Nephron progenitor cell (in vitro differentiated cells): ENCODE measurements at places on chromosomes 13 and 19.

DNA sequence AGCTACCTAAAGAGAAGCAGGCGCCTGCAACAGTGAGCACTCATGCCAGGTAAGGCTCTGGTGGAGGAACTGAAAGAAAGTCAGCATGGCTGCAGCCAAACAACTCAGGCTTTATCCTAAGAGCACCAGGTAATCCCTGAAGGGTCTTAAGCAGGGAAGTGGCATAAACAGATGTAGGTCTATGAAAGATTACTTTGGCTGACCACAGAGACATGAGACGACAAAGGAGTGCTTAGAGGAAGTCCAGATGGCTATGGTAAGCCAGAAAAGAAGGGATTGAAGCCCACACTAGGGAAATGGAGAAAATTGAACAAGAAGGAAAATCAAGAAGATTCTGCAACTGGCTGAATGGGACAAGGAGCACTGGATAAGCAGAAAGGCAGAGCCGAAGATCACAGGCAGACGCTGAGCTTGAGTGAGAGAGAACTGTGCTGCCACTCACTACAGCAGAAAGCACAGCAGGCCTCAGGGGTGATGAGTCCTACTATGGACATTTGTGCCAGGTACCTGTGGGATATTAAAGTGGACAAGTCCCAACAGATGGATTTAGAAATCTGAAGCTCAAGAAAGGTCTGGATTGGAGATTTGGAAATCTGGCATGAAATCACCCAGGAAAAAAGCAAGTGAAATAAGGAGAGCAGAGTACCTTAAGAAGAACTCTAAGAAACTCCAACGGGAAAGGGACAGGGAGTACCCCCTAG is 4.2 kb downstream of the RCBTB1 start:
- no peak for DNase-seq

DNA sequence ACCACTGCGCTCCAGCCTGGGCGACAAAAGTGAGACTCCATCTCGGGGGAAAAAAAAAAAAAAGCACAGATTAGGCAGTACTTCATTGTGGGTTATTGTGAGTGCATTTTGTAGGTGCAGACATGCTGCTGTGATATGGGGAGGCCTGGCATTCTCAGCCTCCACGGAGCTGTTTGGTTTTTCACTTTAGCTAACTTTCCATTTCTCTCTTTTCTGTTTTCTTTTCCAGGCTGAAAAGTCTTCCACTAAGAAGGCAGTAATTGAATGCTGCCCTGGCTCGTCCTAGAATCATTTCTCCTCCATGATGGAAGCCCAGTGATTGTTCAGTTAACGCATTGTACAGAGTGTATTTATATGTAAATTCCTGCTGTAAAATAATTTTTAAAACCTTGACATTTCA is 2.0 kb upstream of the WDR88 start:
- no peak for DNase-seq

DNA sequence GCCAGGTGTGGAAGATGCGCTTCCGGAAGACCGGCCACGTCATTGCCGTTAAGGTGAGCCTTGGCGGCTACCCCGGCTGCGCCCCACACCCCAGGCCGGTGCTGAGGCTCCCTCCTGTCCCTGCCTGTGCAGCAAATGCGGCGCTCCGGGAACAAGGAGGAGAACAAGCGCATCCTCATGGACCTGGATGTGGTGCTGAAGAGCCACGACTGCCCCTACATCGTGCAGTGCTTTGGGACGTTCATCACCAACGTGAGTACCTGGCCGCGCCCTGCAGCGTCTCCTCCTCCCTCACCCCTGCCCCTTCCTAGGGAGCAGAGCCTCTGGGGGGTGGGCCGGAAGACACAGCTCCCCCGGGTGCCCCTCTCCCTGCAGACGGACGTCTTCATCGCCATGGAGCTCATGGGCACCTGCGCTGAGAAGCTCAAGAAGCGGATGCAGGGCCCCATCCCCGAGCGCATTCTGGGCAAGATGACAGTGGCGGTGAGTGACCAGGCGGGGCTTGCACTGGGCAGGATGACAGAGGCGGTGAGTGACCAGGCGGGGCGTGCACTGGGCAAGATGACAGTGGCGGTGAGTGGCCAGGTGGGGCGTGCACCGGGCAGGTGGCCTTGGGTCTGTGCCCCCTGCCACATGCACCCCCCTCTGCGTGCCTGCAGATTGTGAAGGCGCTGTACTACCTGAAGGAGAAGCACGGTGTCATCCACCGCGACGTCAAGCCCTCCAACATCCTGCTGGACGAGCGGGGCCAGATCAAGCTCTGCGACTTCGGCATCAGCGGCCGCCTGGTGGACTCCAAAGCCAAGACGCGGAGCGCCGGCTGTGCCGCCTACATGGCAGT is 4.1 kb upstream of the TGFBR3L start:
- no peak for DNase-seq

DNA sequence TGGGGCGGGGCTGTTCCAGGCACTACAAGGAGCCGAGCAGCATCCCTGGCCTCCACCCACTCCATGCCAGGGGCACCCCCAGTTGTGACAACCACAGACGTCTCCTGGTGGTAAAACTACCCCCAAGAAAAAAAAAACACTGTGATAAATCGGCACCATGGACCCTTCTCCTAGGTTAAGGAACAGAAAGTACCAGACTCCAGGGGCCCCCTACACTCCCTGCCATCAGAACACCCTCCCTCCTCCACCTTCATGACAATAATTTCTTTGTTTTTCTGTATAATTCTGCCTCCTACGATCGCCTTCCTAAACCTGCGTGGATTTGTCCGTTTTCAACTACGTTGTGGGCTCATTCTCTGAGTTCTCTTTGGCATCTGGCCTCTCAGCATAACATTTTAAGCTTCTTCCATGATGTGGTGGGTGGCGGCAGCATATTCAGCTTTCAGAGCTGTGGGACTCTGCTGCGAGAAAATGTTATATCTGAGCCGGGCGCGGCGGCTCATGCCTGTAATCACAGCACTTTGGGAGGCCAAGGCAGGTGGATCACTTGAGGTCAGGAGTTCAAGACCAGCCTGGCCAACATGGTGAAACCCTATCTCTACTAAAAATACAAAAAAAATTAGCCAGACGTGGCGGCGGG is 8.6 kb downstream of the TLE2 start:
- DNase-seq = no peak

DNA sequence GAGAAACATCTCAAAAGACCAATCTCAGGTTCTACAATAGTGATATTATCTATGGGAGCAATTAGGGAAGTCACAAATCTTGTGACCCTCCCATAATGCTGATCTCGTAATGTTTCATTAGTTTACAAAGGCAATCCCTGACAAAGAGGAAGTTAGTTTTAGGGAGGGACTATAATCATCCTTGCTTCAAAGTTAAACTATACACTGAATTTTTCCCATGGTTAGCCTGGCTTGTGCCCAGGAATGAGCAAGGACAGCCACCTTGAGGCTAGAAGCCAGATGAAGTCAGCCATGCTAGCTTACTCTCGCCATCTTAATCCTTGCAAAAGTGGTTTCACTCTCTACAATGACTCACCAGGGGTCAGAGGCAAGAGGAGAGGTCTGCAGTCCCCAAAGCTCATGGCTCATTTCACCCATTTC is 5.4 kb downstream of the CEACAM3 start:
- no peak for DNase-seq

- DNase-seq = peak; percentile 38
Measured at GRCh38 chr19:35585848-35586247, at the start of gene PMIS2. Gene PMIS2 (plus strand): TSS chr19:35586173. CDS start chr19:35586260, 87 bp downstream.

DNA sequence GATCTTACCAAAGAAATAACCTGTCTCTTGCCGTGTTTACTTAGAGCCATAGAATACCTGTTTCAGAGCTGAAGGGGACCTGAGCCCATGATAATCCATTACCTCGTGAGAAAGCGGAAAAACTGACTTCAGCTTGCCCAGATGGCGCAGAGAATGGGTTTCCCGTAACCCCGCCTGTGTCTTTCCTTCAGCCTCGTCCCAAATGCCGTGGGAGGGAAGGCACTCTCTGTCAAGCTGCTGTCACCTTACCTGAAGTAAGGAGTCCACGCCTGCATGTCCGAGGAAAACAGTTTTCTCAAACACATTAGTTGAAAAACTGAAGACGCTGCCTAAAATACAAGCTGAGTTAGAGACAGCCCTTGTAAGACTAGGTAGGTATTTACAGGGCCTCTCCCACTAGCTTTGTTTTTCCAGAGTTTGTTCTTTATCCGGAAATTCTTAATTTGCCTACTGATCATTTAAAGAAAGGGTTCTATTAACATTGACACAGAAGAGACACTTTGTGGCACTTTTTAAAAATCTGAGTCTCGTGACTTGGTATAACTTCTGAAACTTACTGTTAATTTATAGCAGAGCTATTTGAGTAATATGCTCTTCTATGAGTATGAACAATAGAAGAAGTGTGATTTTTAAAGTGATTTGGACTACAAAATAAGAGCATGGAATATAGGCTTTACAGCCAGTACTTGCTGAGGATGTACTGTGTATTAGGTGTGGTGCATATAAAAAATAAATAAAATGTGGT is 1.3 kb upstream of the INTS6 start:
- DNase-seq = peak; percentile 27

GRCh38 chr13:106650690-106651205 is 82.8 kb upstream of the ARGLU1 start:
- DNase-seq = no peak

GRCh38 chr13:28976195-28976594 is 156.1 kb downstream of the MTUS2 start:
- DNase-seq = no peak

DNA sequence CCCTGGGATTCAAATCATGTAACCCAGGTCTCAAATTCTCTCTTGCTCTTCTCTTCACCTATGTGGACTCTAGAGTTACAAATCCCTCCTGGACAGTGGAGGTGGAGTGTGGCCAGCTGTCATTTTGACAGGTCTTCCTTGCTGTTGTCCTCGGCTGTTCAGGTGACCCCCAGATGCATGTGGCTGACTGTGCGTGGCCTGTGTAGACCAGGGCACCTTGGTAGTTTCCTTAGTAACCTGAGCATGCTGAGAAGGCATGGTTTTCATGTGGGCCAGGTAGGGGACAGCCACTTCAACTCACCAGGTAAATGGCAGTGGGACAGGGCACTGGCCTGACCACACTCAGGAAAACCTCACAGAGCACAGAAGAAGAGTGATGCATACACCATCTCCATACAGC is 155.0 kb upstream of the TSHZ3 start:
- no peak for DNase-seq

- no peak for DNase-seq
Measured at GRCh38 chr19:40962460-40962961, 28.6 kb upstream of the CYP2B6 start.

DNA sequence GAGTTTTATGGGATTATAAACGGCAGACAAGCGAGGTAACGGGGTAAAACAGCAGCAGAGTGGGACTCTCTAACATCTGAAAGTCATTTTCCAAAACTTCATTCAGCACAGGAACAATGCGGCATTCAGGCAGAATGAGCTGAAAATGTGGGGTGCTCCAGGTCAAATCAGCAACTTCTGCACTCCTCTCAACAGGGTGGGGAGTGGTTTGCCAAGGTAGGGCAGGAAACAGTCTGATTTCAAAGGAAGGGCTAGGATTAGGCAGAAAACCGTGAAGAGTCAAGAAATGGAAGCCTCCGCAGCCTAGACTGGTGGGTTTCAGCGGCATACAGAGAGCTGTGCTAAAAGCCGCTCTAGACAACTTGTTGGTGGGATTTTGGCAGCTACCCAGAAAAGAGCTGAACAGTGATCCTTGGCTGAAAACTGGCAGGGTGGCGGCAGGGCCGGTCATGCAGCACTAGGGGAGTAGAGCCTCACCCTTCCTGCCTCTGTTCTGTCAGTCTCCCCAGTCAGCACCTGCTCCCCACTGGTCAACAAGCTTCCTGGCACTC is 154.2 kb upstream of the KLF12 start:
- peak; percentile 9 for DNase-seq

- DNase-seq = no peak
Measured at GRCh38 chr19:3712663-3713611, 4.8 kb downstream of the TJP3 start.

DNA sequence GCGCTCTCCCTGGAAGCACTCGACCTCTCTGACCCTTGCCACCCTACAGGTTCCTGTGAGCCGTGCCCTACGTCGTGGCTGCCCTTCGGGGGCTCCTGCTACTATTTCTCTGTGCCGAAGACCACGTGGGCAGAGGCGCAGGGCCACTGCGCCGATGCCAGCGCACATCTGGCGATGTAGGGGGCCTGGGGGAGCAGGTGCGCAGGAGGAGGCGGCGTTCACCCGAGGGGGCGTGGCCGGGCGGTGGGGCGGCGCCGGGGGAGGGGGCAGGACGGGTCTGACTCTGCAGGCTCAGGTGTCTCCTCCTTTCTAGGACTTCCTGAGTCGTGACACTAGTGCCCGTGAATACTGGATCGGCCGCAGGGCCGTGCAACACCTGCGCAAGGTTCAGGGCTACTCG is 26.4 kb downstream of the CLEC4M start:
- DNase-seq = peak; percentile 56

- DNase-seq = no peak
Measured at GRCh38 chr13:56861476-56861875, 279.2 kb upstream of the PRR20A start.

DNA sequence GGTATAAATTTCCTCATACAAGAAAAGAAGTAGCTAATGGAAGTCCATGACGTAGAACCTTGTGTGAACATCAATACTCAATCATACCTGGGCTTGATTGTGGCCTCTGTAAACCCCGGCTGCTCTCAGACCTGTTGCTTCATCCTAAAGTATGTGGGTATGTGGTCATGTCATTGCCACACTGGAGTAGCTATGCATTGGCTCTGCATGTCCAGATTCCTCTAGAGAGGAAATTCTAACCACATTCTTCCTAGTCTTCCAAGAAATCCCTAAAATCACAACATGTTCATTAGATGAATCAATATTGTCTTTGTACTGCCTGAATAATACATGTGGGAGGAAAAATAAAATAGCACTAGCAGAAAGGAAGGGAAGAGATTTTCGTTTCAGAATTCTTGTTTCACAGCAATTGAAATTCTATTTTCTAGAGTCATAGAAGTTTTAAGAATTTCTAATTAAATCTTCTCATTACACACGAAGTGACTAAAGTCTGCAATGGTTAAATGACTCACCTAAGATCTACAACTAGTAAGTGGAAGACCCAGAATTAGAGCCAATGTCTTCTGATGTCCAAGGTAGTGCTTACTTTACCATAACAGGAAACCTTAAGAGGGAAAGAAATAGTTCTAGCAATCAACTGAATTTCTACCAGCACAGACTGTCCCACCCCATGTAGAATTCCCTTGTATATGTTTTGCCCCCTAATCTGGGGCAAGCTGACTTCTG is 28.0 kb downstream of the RXFP2 start:
- DNase-seq = no peak

GRCh38 chr13:25973085-25973484 is 78.7 kb downstream of the SHISA2 start:
- peak; percentile 68 for DNase-seq
